EL (cell line): ENCODE measurements at places on chromosomes 5 and 9.

GRCh38 chr9:4022435-4023067 lies 277.3 kb downstream of the GLIS3 start:
- no peak for DNase-seq

- no peak for DNase-seq
Measured at GRCh38 chr5:124652514-124652819, 94.0 kb downstream of the ZNF608 start.

GRCh38 chr5:150065346-150065745 lies 21.0 kb downstream of the CSF1R start:
- peak; percentile 82 for DNase-seq

- no peak for DNase-seq
Measured at GRCh38 chr5:76855961-76856360, 6.1 kb downstream of the S100Z start.

GRCh38 chr5:102809033-102809432 lies 53.9 kb downstream of the PAM start:
- DNase-seq, result no peak

DNA sequence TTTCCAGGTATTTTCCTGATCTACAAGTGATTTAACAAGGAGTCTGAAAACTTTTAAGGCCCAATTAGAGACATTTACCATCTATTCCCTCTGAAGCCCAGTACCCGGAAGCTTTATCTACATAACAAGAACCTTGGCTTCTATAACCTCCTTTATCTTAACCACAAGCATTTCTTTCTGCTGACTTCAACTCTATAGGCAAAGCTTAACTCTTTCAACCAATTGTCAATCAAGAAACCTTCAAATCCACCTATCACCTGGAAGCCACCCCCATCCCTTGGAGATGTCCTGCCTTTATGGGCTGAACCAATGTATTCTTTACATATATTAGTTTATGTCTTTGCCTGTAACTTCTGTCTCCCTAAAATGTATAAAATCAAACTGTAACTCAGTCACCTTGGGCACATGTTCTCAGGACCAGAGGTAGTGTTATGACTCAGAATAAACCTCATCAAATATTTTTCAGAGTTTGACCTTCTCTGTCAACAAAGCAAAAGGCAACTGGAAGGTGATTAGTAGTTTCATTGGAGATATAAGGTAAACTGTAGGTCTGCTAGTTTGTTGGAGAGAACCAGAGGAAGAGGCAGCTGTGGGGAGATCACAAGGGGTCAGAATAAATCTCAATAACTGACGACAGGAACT lies 13.0 kb upstream of the RIMOC1 start:
- no peak for DNase-seq

GRCh38 chr5:159825551-159826051 lies 90.7 kb upstream of the ADRA1B start:
- peak; percentile 26 for DNase-seq

GRCh38 chr5:1213508-1214162 lies 11.5 kb upstream of the SLC6A18 start:
- no peak for DNase-seq

- no peak for DNase-seq
Measured at GRCh38 chr9:115283395-115283794, 165.4 kb upstream of the TNC start.

- peak; percentile 36 for DNase-seq
Measured at GRCh38 chr5:102958481-102959011, 161.4 kb downstream of the GIN1 start.

DNA sequence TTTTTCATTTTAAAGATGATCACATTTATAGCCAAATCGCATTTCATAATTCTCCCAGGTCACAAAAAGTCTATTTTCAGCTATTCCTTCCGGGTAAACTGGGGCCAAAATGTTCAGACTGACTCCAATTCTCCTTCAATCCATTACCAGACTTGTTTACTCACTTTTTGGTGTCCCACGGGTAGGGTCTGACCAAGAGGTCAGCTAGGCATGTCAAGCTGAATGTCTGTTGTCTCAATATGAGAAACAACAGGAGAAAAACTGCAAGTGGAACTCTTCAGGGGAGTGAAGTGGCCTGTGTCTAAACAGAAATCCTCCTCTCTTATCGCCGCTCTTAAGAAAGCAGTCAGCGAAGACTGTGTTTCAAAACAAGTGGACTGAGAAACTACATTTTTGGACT lies 171.3 kb downstream of the APBA1 start:
- DNase-seq, result no peak

GRCh38 chr5:74390306-74390637 lies 250.3 kb downstream of the ENC1 start:
- DNase-seq, result no peak

- DNase-seq, result no peak
Measured at GRCh38 chr5:77776554-77777206, 541 bp upstream of the TBCA start.

GRCh38 chr5:59037941-59038797 lies 455.3 kb downstream of the RAB3C start:
- DNase-seq, result no peak
